ENCODE measurements at places on chromosomes 12 and 14.

DNA sequence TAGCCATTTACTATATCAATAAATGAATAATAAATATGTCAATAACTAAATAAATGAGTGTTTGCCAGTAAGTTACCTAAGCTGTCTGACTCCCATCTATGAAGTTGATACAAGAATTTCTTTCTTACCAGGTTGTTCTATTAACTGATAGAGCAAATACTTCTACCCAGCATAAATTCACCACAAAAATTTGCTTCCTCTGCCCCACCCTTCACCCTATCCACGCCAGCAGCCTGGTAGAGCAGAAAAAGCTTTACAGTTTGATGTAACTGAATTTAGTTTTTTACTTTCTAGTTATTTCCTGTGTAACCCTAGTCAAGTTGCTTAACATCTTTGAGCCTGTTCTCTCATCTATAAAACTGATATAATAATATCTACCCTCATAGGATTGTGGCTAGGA lies 94.9 kb upstream of the SLC16A7 start:
- DNase-seq = no peak

- DNase-seq = no peak
These were observed 58.1 kb upstream of the KITLG start for GRCh38 chr12:88638388-88638787.

DNA sequence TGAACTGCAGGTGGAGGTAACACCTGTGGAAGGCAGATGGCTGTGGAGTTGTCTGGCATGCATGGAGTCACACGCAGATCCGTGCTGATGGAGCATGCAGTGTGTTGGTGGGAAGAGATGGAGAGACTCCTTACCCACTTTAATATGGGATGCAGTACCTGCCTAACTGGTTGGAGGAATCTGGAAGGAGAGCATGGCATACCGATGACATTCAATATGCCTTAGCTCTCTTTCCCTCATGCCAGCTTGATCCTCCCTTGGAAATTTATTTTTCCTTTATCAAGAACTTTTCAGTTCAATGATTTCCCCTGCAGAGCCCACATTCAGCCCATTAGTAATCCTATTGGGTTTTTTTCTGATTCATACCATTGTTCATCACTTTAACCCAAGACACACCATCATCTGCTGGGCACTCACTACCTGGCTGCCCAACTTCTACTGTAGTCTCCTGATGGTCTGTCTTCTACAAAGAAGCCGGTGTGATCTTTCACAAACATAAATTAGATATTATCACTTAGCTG lies 25.9 kb upstream of the NR2C1 start:
- DNase-seq = no peak

- no peak for DNase-seq
These were observed 94.4 kb upstream of the PLEKHG7 start for GRCh38 chr12:92608151-92609091.

- no peak for DNase-seq
These were observed 45.6 kb downstream of the C14orf132 start for GRCh38 chr14:96084796-96085195.

- no peak for DNase-seq
These were observed 146.9 kb downstream of the ESR2 start for GRCh38 chr14:64147126-64147790.

DNA sequence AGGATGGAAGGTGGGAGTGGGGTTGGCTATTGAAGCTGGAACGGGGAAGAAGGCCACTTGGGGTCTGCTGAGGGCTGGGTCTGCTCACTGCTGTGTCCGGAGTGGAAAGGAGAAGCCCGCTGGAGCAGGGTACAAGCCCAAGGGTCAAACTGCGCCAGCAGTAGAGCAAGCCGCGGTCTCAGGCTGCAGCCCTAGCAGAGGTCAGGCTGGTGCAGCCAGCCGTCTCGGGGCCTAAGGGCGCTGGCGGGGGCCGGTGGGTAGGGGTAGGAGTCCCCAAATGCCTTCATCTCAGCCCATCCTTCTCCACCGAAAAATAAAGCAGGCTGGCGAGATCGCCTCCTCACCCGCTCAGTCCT lies 718 bp upstream of the JDP2 start:
- no peak for DNase-seq
